WTC11 (cell line): ENCODE measurements at places on chromosomes 3 and 15.

DNA sequence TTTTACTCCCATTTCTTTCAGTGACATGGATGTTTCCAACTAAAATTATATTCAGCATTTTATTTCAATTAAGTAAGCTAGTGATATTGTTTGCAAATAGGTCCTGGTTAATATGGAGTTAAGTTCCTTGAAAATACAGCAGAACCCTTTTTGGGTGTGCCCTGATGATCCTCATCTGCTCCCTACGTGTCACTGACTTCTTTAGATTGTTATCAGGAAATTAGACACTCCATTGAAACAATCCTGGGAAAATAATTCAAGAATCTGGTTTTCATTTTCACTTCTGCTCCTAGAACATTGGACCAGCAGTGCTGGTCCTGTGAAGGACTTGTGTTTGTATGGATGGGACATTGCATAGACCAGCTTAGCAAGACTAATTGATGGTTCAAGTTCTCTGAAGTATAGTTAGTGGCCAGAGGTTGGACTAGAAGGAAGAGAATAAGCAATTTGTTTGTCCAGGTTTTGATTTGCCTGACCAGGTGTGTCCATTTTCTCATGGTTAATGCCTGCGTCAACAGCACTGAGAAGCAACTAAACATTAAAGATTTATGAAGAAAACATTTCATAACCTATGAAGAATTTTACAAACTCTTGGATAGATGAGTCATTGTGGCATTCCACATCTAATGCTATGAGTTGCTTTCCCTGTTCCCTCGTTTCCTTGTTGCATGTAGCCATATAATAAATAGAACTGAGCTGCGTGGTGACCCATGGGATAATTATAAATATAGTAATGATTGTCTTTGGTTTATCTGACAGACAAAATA is 95.8 kb downstream of the ZPLD1 start:
- no peak for DNase-seq

DNA sequence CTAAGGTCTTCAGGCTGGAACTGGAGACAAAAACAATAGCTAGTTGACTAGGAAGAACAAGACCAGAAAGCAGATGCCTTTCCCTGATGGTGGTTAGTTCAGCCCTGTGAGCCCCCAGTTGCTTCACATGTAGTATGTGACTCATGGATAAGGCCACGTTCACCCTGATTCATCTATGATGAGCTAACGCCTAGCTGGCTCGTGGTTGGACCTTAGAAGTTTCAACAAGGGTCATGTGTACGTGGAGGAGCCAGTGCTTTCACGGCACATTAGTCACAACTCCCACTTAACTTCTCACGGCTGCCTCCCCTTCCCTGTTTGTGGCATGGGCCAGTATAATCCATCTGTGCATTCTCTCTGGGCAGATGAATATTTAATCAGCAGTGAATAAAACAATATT is 20.6 kb downstream of the COL8A1 start:
- DNase-seq = no peak

DNA sequence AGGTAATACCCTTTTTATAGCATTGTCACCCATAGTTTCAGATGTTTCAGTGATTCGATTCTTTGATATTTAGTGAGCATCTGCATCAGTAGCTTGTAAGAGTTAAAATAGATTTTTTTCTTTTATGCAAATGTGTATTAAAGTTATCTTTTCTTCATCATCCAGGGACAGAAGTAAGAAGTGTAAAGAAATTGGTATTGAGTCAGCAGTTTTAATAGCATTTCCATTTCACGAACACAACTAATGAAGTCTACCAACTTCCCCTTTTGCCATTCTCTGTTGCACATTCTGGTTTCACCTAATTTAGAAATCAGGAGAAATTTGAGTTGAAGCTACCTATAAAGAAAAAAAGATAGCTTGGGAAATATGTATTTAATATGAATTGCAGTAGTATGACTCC is 127.9 kb downstream of the ROBO1 start:
- no peak for DNase-seq

DNA sequence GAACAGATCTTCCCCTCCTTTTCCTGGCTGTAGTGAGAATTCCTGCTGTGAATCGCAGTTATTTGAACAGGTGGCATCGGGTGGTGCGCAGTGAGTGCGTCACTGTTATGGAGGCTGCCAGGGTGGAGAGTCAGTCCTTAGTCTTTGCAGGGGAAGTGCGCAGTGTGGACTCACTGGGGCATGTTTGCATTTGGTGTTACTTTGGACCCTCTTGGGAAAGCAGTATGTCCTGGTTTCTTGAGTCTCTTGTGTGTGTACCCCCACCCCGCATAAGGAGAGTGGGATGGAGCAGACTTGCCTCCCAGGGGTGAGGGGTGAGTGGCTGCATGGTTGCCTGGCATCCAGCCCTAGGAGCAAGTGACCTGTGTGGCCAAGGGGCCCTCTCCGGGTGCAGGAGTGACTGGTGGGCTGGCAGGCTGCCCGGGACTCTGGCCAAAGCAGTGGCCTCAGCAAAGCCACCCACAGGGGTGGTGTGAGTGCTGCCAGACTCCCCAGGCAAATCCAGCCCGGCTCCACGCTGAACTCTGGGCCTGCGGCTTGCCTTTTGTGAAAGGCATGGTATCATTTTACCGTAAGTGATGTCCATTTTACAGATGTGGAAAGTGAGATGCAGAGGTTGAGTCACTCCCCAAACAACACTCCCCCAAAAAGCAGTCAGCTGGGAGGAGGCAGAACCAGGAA is 46.4 kb downstream of the DNASE1L3 start:
- DNase-seq = no peak

DNA sequence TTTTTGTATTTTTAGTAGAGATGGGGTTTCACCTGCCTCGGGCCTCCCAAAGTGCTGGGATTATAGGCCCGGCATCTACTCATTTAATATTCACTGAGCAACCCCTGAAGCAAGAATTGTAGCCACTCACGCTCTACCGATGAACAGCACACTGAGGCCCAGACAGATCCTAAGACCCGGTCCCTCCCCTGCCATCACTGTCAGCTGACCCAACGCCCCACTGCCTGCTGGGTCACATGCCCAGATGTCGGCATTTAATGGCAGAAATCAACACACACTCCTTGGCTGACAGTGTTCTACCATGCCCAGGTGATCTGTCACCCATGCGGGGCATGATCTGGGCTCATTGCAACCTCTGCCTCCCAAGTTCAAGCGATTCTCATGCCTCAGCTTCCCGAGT is 3.2 kb upstream of the TMEM89 start:
- DNase-seq = no peak

GRCh38 chr15:41655716-41656115 is 4.5 kb upstream of the MGA start:
- DNase-seq = no peak

DNA sequence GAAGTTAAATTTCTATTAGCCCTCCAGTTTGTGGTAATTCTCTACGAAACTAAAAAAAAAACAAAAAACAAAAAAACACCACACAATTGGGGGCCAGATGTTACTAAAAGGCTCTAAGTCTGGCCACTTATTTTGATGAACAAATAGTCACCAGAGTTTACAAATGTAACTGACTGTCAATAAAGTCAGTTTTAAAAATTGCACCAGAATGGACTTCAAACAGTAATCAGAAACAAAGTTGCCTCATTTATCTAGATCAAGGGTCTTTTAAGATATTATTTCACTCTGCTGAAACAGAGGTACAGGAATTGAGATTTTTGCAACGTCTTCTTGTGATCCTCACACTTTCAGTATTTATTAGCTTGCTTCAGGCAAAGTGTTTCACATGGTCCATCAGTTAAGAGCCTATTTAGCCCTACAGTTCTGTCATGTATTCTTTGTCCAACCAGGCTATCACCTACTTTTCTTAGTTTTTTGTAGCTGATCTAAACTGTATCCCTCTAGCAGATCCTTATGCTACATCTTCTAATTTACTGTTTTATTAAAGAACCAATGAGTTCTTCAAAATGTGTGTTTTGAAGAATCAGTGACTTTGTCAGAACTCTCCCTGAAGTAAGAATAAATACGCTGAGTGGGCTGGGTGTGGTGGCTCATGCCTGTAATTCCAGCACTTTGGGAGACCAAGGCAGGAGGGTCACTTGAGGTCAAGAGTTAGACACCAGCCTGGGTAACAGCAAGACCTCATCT is 74.7 kb downstream of the ANKRD28 start:
- no peak for DNase-seq

DNA sequence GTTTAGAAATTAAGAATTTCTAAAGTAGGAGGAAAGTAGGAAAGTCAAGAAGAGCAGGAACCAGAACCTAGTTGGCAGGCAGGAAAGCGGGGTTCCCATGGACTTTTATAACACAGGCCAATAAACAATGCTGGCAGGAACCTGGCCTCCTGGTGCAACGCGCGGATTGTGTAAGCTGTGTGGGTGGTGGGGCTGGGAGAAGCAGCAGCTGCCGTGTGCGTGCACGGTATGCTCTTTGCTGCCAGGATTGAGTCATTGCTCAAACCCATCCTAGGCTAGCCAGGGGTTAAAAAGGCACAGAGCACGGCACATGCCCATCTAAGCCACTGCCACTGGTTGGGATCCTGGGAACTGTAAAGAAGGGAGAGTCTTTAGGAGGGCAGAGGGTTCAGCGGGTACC is 209.9 kb upstream of the RGMA start:
- no peak for DNase-seq

- no peak for DNase-seq
Observed at GRCh38 chr3:8660175-8661118, 15.8 kb upstream of the SSUH2 start.
